ENCODE measurements at places on chromosomes 1 and 21.

- no peak for DNase-seq
Measured at GRCh38 chr1:88802950-88803349, 88.4 kb downstream of the GTF2B start.

- no peak for DNase-seq
Measured at GRCh38 chr1:85550784-85551516, 29.6 kb upstream of the CCN1 start.

DNA sequence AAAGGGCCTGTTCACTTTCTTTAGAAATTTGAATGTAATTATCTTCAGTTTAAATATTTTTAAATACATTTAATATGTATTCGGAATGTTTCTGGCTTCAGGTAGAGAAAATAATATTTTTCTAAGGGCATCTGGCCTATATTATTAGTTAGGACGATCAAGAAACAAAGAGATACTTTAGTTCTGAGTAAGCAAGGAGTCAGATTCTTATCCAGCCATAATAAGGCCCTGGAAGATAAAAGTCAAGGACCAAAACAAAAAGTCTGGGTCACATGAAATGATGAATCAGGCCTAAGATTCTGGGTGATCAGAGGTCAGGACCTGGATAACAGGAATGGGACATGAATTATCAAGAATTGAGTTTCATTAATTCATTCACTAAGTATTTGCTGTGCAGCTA is 6.3 kb downstream of the PHC2 start:
- no peak for DNase-seq

- no peak for DNase-seq
Measured at GRCh38 chr1:162950187-162950586, 89.2 kb upstream of the CCDC190 start.

- no peak for DNase-seq
Measured at GRCh38 chr1:116706841-116707240, 39.3 kb upstream of the IGSF3 start.
